ENCODE measurements at places on chromosomes 3 and 15.

DNA sequence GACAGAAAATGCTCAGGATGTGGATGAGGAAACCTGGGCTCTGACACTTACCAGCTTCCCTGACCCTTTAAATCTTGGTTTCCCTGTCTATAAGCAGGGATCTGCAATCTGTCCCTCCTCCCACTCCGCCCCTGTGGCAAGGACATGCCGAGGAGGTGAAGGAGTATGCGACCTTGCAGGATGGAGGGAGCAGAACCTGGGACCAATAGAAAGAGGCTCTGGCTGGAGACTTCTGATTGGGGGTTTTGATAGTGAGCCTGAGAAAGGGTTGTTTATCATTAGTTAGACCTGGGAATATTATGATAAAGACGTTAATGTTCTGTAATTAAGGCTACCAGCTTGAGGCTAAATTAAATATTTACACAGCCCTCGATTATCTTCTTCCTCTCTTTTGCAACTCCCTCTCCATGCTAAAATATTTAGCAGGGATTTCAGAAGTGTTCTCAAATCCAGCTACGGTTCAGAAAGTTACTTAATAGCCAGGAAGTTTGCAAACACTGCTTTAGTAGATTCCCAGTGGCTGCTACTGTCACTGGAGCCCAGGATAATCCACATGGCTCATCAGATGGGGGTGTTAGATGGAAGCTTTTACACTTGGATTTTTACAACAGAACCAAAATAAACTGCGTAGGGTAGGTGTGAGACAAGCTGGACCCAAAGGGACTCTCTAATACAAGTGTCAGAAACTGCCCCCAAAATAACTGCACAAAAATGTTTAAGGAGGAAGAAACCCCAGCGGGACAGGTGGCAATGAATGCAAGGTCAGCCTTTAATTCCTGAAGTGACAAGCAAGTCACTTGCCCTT is 9.2 kb upstream of the PAQR5 start:
- no peak for DNase-seq

DNA sequence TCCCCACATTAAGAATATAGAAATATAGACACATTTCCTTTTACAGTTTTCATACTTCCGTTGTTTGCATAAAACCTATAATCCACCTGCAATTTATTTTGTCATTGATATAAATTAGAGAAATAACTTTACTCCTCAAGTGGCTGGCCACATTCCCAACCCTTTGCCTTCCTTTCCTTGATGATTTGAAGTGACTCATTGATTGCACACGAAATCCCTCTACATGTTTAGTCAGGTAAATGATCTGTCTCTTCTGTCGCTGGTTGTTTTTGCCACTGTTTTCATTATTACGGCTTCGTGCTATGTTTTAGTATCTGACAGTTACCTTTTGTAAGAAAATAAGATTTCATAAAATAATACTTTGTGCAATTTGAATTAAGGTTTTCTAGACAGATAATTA is 272.2 kb upstream of the NR2E3 start:
- no peak for DNase-seq

GRCh38 chr15:42808913-42809312 is 72.0 kb upstream of the CDAN1 start:
- no peak for DNase-seq

DNA sequence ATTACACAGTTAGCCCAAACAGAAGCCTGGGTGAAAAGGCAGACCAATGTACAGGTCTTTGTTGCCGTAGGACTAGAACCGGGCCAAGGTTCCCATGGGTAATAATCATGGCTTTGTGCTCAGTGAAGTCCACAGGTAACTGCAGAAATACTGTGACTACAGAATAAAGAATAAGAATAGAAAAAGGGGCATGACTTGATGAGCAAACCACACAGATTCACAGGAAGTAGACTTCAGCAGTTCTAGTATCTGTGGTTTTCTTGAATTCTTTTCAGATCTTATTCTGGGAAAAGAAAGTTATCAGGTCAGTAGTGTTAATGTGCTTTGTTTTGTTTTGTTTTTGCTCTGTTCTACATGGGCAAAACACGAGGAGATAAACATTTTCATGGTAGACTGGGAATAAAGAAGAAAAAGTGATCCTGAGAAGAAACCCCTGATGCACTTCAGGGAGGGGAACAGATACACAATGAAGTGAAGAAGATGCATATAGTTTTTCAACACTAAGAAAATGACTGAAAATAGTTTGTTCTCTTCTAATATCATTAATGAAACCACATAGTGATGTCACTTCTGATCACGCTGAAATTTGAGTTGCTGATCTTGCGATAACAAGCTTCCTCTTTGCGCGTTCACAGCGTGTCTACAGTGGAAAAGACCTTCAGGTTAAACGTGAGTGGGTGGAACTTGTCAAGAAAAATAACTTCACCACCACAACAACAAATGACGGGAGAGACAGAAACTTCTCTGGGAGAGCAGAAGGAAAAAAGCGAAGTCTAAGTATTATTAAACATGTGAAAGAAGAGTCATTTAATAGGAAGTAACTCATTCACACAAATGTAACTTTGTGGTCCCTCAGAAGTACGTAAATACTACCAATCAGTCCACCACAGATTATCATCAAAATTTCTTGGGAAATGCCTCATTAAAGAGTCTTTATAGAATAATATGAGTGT is 315.8 kb upstream of the SATB1 start:
- DNase-seq: no peak

- DNase-seq: peak; percentile 81
Observed at GRCh38 chr3:72413228-72413627, 435.0 kb downstream of the SHQ1 start.

Data from kidney capillary endothelial cell (primary cell).